Right lung (tissue), 10 donors: ENCODE measurements at places on chromosomes 11 and 22.

GRCh38 chr11:108538502-108538901 lies 40.3 kb upstream of the POGLUT3 start:
- no peak for DNase-seq

- no peak for DNase-seq
These were observed 65.2 kb upstream of the CECR2 start for GRCh38 chr22:17303840-17304779.

DNA sequence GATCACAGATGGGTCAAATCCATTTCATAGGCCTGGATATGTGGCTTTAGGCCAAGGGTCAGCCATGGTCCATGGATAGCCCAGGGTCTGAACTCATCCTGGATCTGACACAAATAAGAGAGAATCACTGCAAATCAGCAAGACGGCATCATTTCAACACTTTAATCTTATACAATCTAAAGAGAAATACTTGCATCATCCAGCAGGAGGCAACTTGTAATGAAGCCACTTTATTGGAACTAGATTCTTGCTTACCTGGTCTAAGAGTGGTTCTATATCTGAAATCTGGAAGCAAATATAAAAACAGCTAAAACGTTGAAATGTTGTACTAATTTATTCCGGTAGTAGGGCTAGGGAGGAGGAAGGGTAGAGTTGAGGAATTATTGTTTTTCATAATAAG lies 870.1 kb downstream of the JRKL start:
- no peak for DNase-seq

DNA sequence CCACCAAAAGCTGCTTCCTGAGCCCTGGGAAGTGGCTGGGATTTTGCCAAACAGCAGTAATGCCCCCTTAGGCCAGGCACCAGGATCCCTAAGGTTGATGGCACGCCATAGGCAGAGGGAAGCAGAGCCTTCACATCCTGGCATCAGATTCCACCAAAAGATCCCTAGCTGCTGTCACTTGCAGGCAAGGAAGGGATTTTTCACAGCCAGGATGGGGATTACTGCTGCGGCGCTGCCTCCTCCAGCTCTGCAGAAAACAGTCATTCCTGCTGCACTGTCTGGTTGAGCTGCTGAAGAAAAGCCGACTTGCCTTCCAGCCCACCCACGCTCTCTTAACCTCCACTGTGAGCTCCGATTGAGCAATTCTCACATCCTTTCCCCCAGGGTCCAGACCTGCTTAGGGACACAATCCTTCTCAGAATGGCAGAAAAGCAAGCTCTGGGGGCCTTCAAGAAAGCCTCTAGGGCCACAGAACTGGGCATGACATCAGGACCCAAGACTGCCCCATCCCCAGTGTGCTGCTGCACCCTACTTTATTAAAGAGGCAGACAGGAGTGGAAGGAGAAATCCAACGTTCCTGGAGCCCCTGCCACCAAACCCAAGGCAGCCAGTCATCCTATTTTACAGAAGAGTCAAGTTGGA lies 19.9 kb downstream of the SYN3 start:
- DNase-seq = no peak

- no peak for DNase-seq
These were observed 116.2 kb downstream of the ETS1 start for GRCh38 chr11:128471138-128471661.

GRCh38 chr11:128725630-128726319 lies 31.9 kb downstream of the FLI1 start:
- no peak for DNase-seq

GRCh38 chr11:32817852-32818183 lies 11.9 kb upstream of the PRRG4 start:
- DNase-seq = no peak

GRCh38 chr11:37504060-37504611 lies 906.1 kb upstream of the RAG2 start:
- DNase-seq = no peak

DNA sequence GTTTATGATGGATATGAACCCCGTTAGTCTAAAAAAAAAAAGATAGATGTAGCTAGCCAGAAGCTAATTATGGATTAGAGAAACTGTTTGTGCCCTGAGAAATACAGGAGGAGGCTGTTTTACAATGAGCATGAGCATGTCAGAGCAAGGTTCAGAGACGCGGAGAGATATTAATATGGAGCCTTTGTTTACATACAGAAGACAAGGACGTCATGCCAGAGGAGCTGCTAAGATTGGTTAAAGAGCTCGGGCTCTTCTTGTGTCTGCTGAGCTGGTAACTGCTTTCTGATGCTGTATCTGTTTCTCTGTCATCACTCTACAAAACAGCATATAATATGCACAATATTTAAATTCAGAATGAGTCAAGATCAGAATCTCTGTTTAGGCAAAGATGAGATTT lies 24.9 kb upstream of the CCDC89 start:
- DNase-seq = no peak
